Mucosa of descending colon (tissue), 3 donors: ENCODE measurements at places on chromosomes 6 and 20. TPM values are rescaled to one million over a fixed set of nuclear protein-coding genes. Genes with fewer than 3 reads are reported as not detected.

SLC9A8 gene
- total RNA-seq = 15.9 TPM

GJA10 gene
- total RNA-seq = not detected

LY6G6C gene
- total RNA-seq = not detected

BPIFA1 gene
- not detected for total RNA-seq

- no peak for DNase-seq
Measured at GRCh38 chr20:44041001-44041400, 126.3 kb downstream of the TOX2 start.

- DNase-seq = peak; percentile 24
Measured at GRCh38 chr6:27161946-27162603, 85.4 kb upstream of the PRSS16 start.

- no peak for DNase-seq
Measured at GRCh38 chr20:62686869-62687830, 21.5 kb upstream of the NTSR1 start.

- DNase-seq = no peak
Measured at GRCh38 chr6:118200160-118200559, 293.1 kb downstream of the SLC35F1 start.

DNA sequence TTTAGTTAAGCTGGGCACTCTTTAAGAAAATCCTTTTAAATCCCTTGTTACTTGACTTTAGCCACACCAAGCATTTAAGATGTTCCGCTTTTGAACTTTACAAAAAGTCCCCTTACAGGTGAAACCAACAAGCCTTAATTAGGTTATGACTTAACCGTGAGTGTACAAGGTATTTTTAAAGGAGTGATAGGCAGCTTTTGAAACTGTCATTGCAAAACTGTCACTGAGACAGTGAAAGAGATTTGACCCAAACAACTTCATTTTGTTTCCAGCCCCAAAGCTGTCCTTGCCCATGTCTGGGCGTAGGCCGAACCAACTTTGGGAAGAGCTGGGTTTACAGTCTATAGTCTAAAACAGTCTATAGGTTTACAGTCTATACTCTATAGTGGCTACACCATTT, 305.4 kb downstream of the FARS2 start:
- no peak for DNase-seq

GRCh38 chr6:30554962-30555815, 1.1 kb downstream of the GNL1 start:
- DNase-seq = peak; percentile 76

GRCh38 chr6:87710090-87710489, 8.1 kb upstream of the AKIRIN2 start:
- DNase-seq = no peak

DNA sequence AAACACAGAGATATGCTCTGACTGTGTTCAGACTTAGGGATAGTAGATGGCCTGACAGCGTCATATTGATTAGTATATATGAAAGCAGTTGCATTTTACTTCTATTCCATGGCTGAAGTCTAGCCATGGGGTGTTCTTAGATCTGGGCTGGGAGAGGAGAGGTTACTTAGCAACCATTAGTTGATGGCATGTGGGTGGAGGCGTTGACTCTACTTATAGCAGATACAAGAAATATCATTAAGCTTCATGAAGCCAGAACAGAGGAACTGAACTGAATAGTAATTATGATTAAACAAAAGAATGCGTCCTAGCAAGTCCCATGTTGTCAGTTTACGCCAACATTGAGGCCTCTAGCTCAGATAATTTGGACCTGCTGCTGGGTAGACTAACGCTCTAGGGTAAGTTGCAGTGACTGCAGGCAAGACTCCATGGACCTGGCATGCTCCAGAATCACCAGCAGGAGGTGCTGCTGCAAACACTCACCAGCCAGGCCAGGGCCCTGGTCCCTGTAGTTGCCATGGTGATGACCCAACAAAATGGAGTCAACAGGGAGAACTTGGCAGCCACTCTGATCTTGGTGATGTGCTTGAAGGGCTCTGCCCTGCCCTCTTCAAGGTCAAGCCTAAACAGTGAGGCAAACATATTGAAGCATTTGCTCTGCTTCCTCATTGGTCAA, 477.3 kb downstream of the PREX1 start:
- no peak for DNase-seq

- no peak for DNase-seq
Measured at GRCh38 chr6:38973178-38974057, 75.2 kb upstream of the GLP1R start.

DNA sequence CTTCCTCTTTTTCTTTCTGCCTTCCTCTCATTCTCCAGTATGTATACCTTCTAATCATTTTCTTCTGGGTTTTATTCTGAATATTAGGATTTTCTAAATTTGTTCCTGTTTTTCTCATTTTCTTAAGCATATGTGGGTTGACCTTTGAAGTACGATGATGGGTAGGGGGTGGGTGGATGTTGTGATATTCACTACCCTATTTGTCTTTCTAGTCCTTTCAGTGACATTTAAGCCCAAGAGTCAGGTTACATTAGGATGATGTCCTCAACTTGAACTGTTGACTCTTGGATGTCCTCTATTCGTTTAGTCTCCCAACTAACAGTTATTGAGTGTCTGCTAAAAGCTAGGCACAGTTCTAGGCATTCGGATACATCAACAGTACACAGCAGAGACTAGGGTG, 7.3 kb downstream of the ABT1 start:
- DNase-seq = no peak

GRCh38 chr6:25717866-25718740, 36.4 kb upstream of the SLC17A4 start:
- DNase-seq = peak; percentile 54

DNA sequence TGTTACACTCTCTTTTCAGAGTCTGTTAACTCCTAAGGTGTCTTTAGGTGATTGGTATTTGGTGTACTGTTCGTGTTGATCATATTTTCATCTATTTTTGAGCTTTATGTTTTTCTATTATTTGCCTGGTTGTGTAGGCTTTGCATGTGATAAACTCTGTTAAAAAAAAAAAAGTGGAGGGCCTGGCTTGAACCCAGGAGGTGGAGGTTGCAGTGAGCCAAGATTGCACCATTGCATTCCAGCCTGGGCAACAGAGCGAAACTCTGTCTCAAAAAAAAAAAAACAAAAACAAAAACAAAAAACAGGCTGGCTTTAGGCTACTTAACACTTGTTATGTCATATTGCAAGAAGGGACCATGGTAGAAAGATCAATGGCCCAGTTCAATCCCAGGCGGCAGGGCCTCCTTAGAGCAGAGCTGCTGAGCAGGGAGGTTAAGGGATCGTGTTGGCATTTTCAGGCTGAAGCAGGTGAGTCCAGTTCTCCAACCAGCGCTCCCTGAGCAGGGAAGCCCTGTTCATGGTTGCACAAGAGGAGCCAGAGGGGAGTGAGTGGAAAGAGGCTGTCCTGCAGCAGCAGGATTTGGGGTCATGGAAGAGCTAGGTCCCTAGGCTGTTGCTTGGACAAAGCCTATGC, 8.5 kb downstream of the PYGB start:
- no peak for DNase-seq

DNA sequence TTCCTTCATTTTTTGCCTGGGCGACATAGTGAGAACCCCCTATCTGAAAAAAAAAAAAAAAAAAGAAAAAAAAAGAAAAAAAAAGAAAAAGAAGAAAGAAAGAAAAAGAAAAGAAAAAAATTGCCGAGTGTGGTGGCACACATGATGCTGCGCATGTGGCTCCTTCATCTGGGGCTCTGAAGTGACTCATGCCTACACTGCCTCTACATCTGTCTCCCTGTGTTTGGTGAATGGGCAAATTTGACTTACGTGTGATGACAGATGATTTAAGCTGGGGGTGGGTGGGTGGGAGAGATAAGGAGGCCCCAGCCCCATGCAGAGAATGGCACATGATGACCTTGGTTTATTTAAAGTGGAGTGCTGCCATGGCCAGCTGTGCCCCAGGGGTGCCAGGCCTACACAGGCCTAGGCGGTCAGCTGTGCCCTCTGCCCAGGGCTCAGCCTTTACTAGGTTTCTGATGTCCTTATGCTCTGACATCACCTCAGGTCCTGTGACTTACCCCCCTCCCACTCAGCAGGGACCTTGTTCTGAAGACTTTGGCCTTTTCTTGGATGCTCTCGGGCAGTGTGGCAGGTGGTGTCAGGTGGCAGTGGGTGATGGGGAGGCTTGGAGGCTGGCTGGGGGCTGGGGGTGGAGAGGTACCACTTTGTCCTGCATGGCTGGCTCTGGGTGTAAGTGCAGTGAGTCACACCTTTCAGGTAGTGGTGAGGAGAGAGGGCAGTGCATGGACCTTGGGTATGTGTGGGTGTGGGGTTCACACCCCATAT, 41.1 kb downstream of the VEGFA start:
- DNase-seq = no peak

GRCh38 chr20:50911030-50911429, 20.2 kb downstream of the ADNP start:
- DNase-seq = no peak
